ENCODE measurements at places on chromosomes 4 and X.

DNA sequence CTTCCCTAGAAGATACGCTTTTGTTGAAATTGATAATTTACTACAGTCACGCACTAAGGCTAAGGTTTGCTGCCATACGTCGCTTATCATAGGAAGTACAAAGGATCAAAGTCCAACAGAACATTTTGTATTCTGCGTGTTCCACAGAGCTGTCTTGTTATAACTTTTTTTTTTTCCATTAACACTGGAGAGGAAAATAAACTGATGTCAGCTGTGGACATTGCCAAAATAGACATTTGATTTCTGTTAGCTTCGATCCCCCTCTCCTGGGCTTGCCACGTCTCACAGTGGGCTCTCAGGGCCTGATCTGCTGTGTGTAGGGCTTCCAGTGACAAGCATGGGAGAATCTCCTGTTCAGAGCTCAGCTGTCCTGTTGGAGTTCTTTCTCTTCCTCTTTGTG lies 93.3 kb downstream of the SPATA18 start:
- no peak for DNase-seq

GRCh38 chr4:14977830-14978229 lies 24.5 kb upstream of the CPEB2 start:
- no peak for DNase-seq

DNA sequence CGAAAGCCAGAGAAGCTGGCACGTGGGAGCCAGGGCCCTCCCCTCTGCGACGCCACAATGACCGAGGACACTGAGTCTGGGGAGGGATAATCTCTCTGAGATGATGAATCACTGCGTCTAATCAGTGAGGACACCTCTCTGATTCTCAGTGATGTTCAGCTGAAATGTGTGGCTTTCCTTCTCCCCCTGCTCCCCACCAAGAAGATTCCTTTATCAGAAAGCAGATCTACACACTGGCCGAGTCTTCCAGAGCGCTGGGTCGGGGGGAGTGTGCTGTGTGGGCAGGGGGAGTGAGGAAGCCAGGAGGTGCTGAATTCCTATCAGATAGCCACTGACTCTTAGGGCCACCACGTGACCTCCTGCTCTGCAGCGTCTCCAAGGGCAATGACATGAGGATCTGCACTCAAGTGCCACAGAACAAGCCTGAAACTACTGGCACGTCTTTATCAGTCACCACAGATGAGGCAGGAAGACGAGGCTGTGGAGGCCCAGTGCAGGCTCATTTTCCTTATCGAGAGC lies 89.2 kb downstream of the GATB start:
- no peak for DNase-seq

GRCh38 chr4:88429401-88429800 lies 27.5 kb upstream of the HERC5 start:
- DNase-seq: no peak

- no peak for DNase-seq
Observed at GRCh38 chr4:1290165-1290977, 680 bp downstream of the MAEA start.

GRCh38 chr4:8033067-8033755 lies 93.5 kb upstream of the AFAP1 start:
- no peak for DNase-seq
